Nucleus accumbens (tissue), 56 donors: ENCODE measurements at places on chromosomes 6 and 20.

DNA sequence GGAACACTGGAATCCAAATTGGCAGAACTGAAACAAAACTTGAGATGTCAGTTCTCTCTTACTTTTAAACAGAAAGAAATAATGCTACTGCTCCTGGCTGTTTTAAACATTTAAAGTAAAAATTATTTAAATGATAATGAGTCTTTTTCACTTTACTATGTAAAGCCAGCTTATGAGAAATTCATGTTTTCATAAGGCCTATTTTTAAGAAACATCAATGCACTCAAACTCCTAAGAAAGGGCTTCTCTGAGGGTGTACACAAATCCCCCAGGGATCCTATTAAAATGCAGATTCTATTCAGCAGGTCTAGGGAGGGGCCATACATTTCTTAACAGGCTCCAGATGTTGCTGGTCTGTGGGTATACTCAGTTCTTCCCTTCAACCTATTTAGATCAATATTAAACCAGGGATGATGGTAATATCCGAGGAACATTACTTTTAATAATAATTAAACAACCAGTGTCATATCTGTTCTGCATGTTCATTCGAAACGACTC, 2.3 kb downstream of the FERMT1 start:
- no peak for DNase-seq

- no peak for DNase-seq
Measured at GRCh38 chr6:31687321-31687720, 6.5 kb upstream of the LY6G5C start.

- DNase-seq, result no peak
Measured at GRCh38 chr6:149779644-149779963, 30.1 kb downstream of the PCMT1 start.

GRCh38 chr6:91633374-91634111, 1046.7 kb upstream of the MAP3K7 start:
- no peak for DNase-seq

DNA sequence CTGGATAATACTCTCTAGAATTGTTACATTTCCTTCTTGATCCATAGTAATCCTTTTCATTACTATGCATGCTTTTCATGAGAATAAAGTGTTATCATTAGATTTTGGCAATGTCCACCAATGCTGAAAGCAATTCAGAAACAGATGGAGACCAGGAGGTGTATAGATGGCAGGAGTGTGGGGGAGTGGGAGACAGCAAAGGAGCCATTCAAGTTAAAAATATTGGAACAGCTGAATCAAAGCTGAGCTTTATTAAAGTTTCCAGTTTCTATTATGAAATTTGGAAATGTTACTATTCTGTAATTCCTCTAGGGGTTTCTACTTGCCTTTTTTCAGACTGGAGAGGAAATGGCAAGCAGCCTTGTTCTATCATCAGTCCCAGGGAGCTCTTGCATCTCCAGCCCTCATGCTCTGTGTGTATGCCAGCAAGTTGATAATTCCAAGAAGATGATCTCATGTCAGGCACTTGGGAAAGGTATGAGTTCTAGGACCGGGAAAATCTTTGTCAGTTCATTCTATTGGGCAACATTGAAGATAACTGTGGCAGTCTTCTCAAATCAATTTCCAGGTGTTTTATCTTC, 228.0 kb downstream of the CD109 start:
- no peak for DNase-seq

- no peak for DNase-seq
Measured at GRCh38 chr6:156854466-156855161, 77.4 kb downstream of the ARID1B start.

GRCh38 chr6:34486106-34486740, 20.3 kb downstream of the PACSIN1 start:
- no peak for DNase-seq

- DNase-seq, result no peak
Measured at GRCh38 chr6:40552941-40553340, 34.2 kb downstream of the LRFN2 start.

GRCh38 chr20:46311719-46312074, 3.4 kb upstream of the CDH22 start:
- no peak for DNase-seq

GRCh38 chr6:16922282-16922681, 161.0 kb upstream of the ATXN1 start:
- DNase-seq, result no peak

DNA sequence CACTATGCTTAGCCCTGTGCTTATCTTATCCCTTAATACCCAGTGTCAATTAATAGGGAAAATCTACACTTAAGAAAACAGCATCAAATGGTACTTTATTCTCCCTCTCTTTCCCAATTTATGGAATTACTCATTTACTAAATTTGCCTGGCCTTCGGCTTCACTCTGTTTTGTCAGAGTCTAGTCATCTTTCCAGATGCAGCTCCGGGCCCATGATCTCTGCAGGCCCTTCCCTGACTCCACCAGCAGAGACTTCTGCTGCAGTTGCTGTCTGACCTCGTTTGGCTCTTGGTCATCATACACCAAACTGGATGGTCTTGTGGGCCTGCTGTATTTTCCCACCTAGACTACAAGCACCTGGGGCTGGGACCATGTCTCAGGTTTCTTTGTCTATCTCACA, 27.4 kb downstream of the MRS2 start:
- no peak for DNase-seq

GRCh38 chr20:48217190-48217589, 431.9 kb upstream of the SULF2 start:
- DNase-seq, result no peak

GRCh38 chr6:44667668-44668390, 280.3 kb downstream of the CDC5L start:
- no peak for DNase-seq

GRCh38 chr6:116877743-116878142, 701 bp downstream of the RFX6 start:
- no peak for DNase-seq
